Testis (tissue), 5 donors: ENCODE measurements at places on chromosomes 1 and 21. TPM values are rescaled to one million over a fixed set of nuclear protein-coding genes. Genes with fewer than 3 reads are reported as not detected.

- no peak overlapping the region for H3K4me3 ChIP-seq
- no peak overlapping the region for H3K27ac ChIP-seq
- no peak for DNase-seq
- no peaks in the 10 kb centered on the region for H3K4me1 ChIP-seq
- H3K27me3 ChIP-seq = no peaks in the 10 kb centered on the region
- no peaks in the 10 kb centered on the region for H3K36me3 ChIP-seq
These were observed 233.1 kb downstream of the PAPPA2 start for GRCh38 chr1:176696109-176696508.

DNA sequence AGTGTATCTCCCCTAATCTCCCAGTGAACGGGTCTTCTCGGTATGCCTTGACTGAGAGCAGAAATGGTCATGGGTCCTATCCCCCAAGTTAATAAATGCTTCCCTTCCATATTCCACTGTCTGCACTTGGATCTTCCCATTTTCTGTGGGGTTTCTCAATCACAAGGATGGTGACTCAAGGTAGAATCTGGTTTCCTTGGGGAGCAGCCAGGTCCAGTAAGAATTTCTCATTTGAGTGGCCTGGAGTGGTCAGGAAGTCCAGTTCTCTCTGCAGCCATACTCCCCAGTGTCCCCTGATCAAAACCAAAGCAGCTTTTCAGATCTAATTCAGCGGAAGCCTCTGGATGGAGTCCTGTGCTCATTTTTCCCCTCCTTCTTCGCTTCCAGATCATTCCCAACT lies 14.8 kb upstream of the SLC27A3 start:
- H3K4me3 ChIP-seq = no peak overlapping the region
- H3K4me1 ChIP-seq = peaks cover 15% of the 10 kb centered on the region
- H3K36me3 ChIP-seq = no peaks in the 10 kb centered on the region
- DNase-seq = no peak

DNA sequence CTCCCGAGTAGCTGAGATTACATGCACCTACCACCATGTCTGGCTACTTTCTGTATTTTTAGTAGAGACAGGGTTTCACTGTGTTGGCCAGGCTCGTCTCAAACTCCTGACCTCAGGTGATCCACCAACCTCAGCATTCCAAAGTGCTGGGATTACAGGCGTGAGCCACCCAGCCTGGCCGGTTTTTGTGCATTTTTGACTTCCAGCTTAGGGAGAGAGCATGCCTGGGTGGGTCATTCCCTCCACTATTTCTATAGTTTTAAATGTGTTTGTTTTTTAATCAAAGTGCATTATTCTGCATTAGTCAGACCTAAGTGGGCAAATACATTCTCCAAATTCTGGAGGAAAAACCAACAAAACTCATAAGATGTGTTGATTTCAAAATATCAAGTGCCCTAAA lies 207.4 kb upstream of the NRIP1 start:
- no peaks in the 10 kb centered on the region for H3K27me3 ChIP-seq
- no peak overlapping the region for H3K27ac ChIP-seq
- no peaks in the 10 kb centered on the region for H3K4me1 ChIP-seq
- no peaks in the 10 kb centered on the region for H3K36me3 ChIP-seq
- no peak for DNase-seq

- no peak overlapping the region for H3K4me3 ChIP-seq
- no peak for DNase-seq
- H3K36me3 ChIP-seq = no peaks in the 10 kb centered on the region
- H3K4me1 ChIP-seq = peaks cover 20% of the 10 kb centered on the region
These were observed 4.1 kb downstream of the UQCRHL start for GRCh38 chr1:15803380-15803779.

Gene GSTM2
- total RNA-seq = 83.2 TPM

Gene PPP1R15B
- total RNA-seq = 42.0 TPM
